ENCODE measurements at places on chromosomes 13 and 19.

GRCh38 chr19:41449865-41450178 is 6.9 kb downstream of the ERICH4 start:
- no peak for DNase-seq

DNA sequence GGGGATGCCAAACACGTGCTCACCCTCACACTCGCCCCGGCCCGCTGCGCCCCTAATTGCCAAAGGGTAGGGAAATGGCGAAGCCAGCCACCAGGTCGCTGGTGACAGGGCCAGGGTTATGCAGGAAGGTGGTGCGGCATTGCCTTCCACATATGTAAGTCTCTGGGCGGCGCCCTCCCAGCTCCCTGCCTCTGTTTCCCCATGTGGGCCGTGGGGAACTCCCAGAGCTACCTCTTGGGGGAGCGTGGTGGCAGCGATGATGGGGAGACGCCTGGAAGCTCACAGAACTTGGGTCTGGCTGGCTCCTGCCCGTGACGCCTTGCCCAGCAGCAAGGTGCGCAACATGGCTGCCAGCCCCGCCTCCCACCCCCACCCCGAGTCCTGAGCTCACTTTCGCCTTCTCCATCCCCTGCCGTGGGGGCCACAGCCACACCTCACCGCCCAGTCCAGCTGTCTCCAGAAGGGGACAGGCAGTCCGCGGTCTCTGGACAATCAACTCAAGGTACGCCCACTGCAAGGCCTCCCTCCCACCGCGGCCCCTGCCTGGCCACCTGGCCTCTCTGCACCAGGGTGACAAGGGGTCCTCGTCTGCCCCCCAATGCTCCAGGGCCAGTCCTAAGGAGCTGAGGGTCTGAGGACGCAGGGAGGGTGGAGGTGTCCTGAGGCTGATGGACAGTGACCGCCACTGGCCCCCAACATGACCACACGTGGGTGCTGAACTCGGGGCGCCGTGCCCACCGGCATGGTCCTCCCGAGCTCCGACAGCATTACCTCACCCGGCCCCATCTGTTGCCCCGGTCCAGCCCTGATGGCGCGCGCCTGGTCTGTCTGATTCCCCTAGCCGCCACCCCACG is 6.6 kb downstream of the C19orf25 start:
- DNase-seq, result no peak

- DNase-seq, result no peak
Observed at GRCh38 chr13:27274631-27275030, 4.0 kb downstream of the RASL11A start.

- no peak for DNase-seq
Observed at GRCh38 chr13:111962431-111962891, 104.5 kb upstream of the SOX1 start.

- peak; percentile 56 for DNase-seq
Observed at GRCh38 chr13:44810061-44810840, 179.0 kb downstream of the NUFIP1 start.

DNA sequence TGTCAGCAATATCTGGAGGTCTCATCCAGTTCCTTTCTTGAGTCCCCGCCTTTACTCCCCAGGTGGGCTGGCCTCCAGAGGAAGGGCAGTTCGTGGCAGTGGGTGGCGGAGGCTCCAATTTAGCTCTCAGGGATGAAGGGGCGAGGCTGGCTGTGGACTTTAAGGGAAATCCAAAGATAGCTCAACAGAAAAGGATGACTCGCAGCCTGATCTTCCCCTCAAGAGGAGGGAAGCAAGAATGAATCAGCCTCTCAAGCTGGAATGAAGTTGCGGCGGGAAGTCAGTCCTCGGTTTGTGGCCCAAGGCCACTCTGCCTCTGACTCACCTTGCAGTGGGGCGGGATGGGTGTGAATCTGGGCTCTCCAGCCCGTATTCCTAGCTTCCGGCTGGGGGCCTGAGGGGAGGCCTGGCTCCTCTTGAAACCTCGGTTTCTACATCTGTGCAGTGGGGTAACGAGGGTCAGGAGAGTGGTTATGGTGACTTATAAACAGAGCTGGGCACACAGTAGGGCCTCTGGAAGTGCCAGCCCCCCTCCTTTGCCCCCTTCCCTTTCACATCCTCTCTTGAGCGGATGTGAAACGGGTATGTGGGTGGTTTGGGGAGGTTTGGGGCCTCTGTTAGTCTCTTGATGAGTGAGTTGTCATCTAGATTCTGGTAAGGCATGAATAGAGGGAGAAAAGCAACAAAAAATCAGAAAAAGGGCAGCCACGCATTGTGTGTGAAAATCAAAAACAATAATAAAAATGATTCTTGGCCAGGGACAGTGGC is 10.5 kb upstream of the SMG9 start:
- no peak for DNase-seq

GRCh38 chr13:110914331-110915056 is 375 bp downstream of the ANKRD10 start:
- peak; percentile 88 for DNase-seq

DNA sequence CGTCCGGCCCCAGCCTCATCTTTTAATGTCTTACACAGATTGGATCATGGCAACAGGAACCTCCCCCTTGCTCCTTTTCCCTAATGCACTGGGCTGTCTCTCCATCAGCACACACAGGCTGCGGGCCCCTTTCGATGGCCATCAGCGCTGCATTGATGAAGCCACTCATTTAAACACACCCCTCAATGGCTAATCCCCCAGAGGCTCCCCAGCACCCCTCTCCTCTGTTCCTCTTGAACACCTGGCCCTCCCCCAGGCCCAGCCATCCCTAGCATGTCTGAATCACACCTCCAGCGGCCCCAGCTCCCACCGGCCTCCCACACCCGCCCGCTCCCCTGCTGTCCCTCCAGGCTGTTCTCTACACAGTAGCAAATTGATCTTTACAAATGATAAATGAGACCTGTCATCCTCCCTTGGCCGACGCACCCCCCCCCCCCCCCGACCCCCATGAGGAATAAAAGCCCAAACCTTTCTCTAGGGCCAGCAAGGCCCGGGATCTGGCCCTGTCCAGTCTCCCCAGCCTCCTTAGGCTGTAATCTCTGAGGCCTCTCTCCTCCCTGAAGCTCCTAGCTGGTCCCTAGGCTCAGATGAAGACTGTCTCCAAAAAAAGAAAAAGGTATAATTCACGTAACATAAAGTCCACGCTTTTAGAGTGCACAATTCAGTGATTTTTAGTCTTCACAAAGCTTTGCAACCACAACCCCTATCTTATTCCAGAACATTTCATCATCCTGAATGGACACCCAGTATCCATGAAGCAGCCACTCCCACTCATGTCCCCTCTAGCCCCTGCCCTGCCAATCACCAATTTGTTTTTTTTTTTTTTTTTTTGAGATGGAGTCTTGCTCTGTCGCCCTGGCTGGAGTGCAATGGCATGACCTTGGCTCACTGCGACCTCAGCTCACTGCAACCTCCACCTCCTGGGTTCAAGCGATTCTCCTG is 7.4 kb downstream of the RPL28 start:
- DNase-seq, result no peak

GRCh38 chr13:109371066-109371465 is 415.3 kb downstream of the IRS2 start:
- no peak for DNase-seq

DNA sequence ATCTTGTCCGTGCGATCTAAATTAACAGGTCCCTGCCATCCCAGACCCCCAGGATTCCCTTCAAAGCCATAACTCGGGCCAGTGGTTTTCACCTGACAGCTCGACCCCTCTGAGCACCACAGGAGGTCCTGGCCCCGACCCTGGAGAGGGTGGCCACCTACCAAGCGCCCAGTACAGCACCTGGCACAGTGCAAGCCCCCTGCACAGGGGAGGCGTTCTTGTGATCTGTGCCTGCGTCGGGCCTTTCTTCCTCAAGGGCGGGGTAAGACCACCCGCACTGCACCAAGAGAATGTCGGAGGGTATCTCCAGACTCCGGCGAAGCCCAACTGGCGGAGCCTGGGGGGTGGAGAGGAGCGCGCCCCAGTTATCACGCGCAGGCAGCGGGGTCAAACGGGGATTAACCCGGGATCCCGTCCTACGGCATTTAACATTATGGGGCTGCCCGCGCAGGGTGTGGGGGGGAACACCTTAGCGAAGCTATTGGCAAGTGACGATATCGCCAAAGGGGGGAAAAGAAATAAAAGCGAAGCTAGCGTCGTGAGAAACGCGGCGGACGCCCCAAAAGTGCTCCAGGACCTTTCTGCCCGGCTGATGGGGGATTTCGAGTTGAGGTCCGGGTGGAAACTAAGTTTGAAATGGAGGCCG is 1.3 kb upstream of the HNRNPL start:
- no peak for DNase-seq
